Neural progenitor cell (in vitro differentiated cells): ENCODE measurements at places on chromosomes 2 and 18. TPM values are rescaled to one million over a fixed set of nuclear protein-coding genes. Genes with fewer than 3 reads are reported as not detected.
A peak's percentile ranks its signal among the peaks of the same experiment; 100 is the strongest.

DNA sequence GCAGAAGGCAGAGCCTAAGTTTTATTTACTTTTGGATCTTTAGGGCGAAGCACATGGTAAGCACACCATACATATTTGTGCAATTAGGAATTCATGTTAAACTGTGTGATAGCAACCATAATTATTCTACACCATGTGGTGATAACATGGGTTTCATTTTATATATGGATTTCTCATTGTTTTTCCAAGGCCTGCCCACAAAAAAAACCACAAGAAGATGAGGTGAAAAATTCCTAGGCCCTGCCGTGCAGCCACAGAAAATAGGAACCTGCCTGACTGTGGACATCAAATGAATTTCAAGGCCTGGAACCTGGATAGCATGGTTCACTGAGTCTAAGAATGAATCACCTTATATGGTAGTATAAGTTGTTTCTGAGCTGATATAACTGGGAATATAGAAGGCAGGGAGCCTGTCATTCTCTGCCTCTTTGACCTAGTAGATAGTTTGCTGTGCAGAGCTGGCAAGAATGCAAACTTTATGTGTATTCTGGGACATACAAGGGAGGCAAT lies 22.4 kb upstream of the SSB start:
- H3K36me3 ChIP-seq: no peaks in the 10 kb centered on the region
- no peaks in the 10 kb centered on the region for H3K27me3 ChIP-seq
- H3K4me3 ChIP-seq: no peak overlapping the region
- H3K27ac ChIP-seq: no peak overlapping the region
- DNase-seq: no peak

DNA sequence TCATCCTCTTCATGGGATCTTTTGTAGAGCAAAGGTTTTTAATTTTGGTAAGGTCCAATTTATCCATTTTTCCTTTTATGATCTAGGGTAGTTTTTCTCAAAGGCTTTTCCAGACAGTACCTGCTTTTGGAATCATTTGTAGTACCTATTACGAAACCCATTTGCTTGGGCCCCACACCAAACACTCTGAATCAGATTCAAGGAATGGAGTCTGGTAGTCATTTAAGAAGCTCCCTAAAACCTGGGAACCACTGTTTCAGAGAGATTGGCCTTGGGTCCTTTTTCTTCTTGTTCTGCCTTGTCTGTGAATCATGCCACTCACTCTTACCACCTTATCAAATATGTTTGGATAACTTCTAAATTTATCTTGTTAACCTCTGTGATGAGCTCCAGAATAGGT lies 40.3 kb downstream of the OSBPL6 start:
- H3K27ac ChIP-seq: no peak overlapping the region
- H3K36me3 ChIP-seq: no peaks in the 10 kb centered on the region
- no peaks in the 10 kb centered on the region for H3K27me3 ChIP-seq
- DNase-seq: no peak

DNA sequence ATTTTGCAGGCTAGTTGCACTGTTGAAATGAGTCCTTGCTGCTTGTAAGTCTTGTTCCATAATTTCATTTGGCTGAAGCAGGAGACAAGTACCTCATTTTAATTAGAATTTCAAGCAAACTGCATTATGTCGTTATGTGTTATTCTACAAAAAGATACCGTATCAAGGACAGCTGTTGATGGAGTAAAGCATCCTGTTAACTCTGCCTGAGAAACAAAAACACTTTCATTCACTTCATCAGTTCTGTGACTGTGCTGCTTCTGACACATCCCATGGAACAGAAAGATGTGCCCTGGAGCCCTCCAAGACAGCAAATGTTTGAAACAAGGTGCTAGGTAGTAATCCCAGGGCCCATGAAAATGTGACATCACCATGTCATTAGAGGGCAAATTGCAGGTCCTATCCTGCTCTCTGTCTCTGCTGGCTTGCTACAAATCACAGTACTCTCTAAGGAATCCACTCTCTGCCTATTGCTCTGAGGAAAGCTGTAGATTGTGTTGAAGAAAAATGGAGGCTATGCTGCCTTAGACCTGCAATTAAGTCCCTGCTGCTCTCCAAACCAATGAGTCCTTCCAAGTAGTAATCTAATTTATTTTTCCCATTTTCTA lies 209.7 kb upstream of the PARD3B start:
- no peak overlapping the region for H3K4me3 ChIP-seq
- no peak overlapping the region for H3K27ac ChIP-seq
- no peaks in the 10 kb centered on the region for H3K36me3 ChIP-seq
- peaks cover 12% of the 10 kb centered on the region for H3K4me1 ChIP-seq
- no peaks in the 10 kb centered on the region for H3K27me3 ChIP-seq

- no peak overlapping the region for H3K4me3 ChIP-seq
- no peak for DNase-seq
Measured at GRCh38 chr2:231270221-231271114, 72.0 kb downstream of the ARMC9 start.

- peaks cover 16% of the 10 kb centered on the region for H3K4me1 ChIP-seq
- H3K4me3 ChIP-seq: no peak overlapping the region
- no peak overlapping the region for H3K27ac ChIP-seq
- no peak for DNase-seq
- no peaks in the 10 kb centered on the region for H3K36me3 ChIP-seq
Measured at GRCh38 chr2:136151021-136151971, 33.3 kb upstream of the CXCR4 start.

DNA sequence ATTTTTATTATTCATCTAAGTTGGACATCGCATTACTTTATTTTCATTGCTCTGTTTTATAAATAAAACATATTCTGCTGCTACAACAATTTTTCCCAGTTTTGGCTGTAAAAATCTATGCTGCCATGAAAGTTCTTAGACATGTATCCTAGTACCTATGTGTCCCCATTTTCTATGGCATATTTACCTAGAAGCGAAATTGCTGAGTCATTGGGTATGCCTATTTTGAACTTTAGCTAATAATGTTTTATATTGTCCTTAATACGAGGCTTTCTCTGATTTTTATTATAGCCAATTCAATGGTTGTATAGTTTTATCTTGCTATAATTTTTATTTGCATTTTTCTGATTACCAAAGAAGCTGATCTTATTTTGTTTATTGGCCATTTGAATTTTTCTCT lies 110.5 kb upstream of the DPP10 start:
- H3K36me3 ChIP-seq: no peaks in the 10 kb centered on the region
- no peak for DNase-seq
- no peaks in the 10 kb centered on the region for H3K4me1 ChIP-seq

DNA sequence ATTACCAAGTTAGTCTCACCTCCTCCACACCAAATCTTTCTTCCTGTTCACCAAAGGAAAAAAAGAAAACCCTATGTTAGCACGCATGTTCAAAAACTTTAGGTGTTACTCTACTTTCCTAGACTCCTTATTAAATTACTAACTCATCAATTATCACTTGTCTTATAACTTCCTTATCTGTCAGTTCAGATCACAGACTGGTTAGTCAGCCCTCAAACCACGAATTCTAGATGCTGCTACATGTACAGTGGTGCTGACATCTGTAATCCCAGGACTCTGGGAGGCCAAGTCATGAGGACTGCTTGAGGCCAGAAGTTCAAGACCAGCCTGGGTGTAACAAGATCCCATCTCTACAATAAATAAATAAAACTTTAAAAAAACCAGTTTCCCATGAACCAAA lies 3.5 kb downstream of the YWHAQ start:
- DNase-seq: no peak
- H3K4me3 ChIP-seq: peak overlapping the region; percentile 73
- H3K27ac ChIP-seq: no peak overlapping the region
- peaks cover 41% of the 10 kb centered on the region for H3K4me1 ChIP-seq

DNA sequence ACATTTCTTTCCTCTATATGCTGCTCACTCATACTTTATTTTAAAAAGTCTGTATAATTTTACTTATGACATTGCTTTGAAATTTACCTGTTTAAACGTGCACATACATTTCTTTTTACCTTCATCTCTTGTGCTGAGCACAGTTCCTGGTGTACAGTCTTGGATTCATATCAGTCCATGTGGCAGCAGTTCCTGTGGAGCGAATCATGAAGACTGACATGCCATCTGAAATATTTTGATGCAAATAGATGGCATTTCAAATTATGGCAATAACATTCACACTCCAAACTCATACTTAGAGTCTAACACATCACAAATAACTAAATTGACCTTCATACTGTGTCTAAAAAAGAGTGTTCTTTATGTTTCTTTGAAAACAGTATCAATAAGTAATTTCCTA lies 90.3 kb upstream of the CDH2 start:
- DNase-seq: no peak
- no peak overlapping the region for H3K4me3 ChIP-seq
- no peaks in the 10 kb centered on the region for H3K36me3 ChIP-seq

- H3K4me1 ChIP-seq: peaks cover 10% of the 10 kb centered on the region
- H3K27ac ChIP-seq: no peak overlapping the region
- H3K36me3 ChIP-seq: no peaks in the 10 kb centered on the region
- peak; percentile 31 for DNase-seq
- H3K4me3 ChIP-seq: peak overlapping the region; percentile 93
- H3K27me3 ChIP-seq: no peaks in the 10 kb centered on the region
Measured at GRCh38 chr18:63365876-63366212, 1.2 kb downstream of the KDSR start.

The TNS1 gene
- 0.24 and 2.3 TPM in 2 replicates for total RNA-seq

The ACKR3 gene
- total RNA-seq: 0.71 and 1.6 TPM in 2 replicates

GRCh38 chr18:12296457-12296856 lies 11.6 kb upstream of the TUBB6 start:
- H3K36me3 ChIP-seq: no peaks in the 10 kb centered on the region
- no peaks in the 10 kb centered on the region for H3K27me3 ChIP-seq
- no peaks in the 10 kb centered on the region for H3K4me1 ChIP-seq

The BBS5 gene
- 3.8 and 6.2 TPM in 2 replicates for total RNA-seq

GRCh38 chr2:107088156-107088555 lies 202.2 kb upstream of the ST6GAL2 start:
- H3K27me3 ChIP-seq: no peaks in the 10 kb centered on the region
- H3K27ac ChIP-seq: no peak overlapping the region
- no peaks in the 10 kb centered on the region for H3K4me1 ChIP-seq
- no peaks in the 10 kb centered on the region for H3K36me3 ChIP-seq
- no peak overlapping the region for H3K4me3 ChIP-seq

The THOC1 gene
- total RNA-seq: 148 and 241 TPM in 2 replicates

DNA sequence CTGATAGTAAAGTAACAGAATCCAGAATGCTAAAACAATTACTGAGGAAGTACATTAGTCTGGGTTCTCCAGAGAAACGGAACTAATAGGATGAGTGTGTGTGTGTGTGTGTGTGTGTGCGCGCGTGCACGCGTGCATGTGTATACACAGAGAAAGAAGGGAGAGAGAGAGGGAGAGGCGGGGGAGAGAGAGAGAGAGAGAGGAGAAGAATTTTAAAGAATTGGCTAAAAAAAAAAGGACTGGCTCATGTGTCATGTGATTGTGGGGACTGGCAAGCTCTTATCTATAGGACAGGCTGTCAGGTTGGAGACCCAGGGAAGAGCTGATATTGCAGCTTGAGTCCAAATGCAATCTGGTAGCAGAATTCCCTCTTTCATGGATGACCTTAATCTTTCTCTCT lies 976.2 kb upstream of the CDH2 start:
- H3K27me3 ChIP-seq: no peaks in the 10 kb centered on the region
- H3K27ac ChIP-seq: no peak overlapping the region
- H3K36me3 ChIP-seq: no peaks in the 10 kb centered on the region
- no peaks in the 10 kb centered on the region for H3K4me1 ChIP-seq

GRCh38 chr2:64440843-64441242 lies 13.1 kb upstream of the LGALSL start:
- H3K4me1 ChIP-seq: peaks cover 12% of the 10 kb centered on the region
- H3K27ac ChIP-seq: no peak overlapping the region
- no peaks in the 10 kb centered on the region for H3K36me3 ChIP-seq
- no peak overlapping the region for H3K4me3 ChIP-seq
- peak; percentile 20 for DNase-seq

DNA sequence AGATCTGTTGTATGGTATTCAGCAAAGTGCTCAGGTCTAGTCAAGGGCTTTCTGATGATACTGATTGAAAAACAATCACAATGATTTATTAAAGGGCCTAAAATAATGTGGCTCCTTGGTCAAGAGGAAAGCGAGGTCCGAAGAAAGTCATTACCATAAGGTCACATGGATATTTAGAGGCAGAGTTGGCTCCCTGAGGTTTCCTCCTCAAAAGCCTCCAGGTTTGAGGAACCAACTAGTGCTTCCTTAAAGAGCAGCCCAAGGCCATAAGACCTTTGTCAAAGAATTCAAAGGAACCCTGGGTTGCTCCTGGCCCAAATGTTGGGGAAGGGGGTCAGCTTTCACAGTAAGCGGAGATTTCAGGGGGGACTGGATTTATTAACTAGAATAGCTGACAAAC lies 280.7 kb upstream of the ATP5MC3 start:
- no peaks in the 10 kb centered on the region for H3K36me3 ChIP-seq
- H3K4me1 ChIP-seq: no peaks in the 10 kb centered on the region
- DNase-seq: no peak
- no peak overlapping the region for H3K4me3 ChIP-seq
- H3K27ac ChIP-seq: no peak overlapping the region

The PROKR1 gene
- 1.8 and 2.1 TPM in 2 replicates for total RNA-seq

The C2orf49 gene
- 29.7 and 42.9 TPM in 2 replicates for total RNA-seq

DNA sequence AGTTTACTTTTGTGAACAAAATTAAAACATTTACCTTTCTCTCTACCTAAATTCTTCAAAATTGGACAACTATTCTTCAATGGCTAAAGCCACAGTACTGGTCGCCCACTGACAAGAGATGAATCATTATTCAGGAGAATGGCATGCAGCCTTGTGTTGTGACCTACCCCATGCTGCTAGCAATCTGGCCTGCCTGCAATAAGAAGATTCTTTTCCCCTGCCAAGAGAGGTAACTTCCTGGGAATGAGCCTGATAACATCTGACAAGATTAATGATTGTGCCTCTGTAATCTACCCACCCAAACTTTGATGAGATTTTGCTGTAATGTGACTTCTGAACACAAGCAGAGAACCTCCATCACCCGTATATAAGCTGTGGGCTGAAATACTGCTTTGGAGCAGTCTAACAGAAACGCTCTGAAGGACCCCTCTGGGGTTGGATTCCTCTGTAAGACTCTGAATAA lies 47.0 kb upstream of the ST3GAL5 start:
- peaks cover 15% of the 10 kb centered on the region for H3K4me1 ChIP-seq
- no peak overlapping the region for H3K4me3 ChIP-seq
- DNase-seq: peak; percentile 74
- no peaks in the 10 kb centered on the region for H3K27me3 ChIP-seq

- no peak overlapping the region for H3K4me3 ChIP-seq
- no peaks in the 10 kb centered on the region for H3K27me3 ChIP-seq
- H3K27ac ChIP-seq: no peak overlapping the region
- H3K4me1 ChIP-seq: no peaks in the 10 kb centered on the region
Measured at GRCh38 chr18:46591783-46592391, 65.1 kb downstream of the LOXHD1 start.

DNA sequence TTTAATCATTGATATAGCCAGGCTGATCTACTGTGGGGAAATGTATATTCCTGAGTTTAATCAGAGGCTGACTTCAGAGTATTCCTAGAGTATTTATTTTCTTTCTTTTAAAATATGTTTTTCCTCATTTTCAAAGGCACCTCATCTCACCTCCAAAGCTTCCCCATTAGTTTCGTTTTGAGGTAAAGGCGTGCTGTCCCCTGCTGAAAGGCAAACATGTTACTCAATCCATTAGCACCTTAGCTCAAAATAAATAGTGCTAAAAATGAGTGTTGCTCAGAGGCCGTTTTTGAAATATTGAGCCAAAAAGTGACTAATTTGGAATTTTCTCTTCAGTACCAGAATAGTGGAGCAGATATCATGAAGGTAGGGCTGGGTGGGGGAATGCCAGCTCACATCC lies 386.2 kb downstream of the SOX11 start:
- no peak overlapping the region for H3K4me3 ChIP-seq
- no peaks in the 10 kb centered on the region for H3K36me3 ChIP-seq
- H3K27me3 ChIP-seq: no peaks in the 10 kb centered on the region
- H3K4me1 ChIP-seq: peaks cover 59% of the 10 kb centered on the region
- no peak overlapping the region for H3K27ac ChIP-seq

The SPC25 gene
- total RNA-seq: 38.9 and 60.0 TPM in 2 replicates
